ENCODE measurements at places on chromosomes 7 and 10. TPM values are rescaled to one million over a fixed set of nuclear protein-coding genes. Genes with fewer than 3 reads are reported as not detected.

DNA sequence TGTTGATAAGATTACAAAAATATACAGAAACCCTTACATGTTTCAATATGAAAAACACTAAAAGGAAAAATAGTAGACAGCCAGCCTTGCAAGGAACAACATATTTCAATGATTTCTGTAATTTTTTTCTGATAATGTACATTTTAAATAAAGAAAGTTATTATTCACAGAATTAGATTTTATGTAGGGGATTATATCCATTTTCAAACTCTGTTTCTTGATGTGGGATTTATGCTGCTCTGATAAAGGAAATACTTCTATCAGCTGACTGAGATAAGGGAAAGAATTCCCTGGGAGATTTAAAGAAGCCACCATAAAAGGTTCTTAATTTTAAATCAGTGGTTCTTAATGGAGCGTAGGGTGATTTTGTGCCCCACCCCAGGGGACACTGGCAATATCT is 180.4 kb downstream of the ADAM12 start:
- DNase-seq: no peak

GRCh38 chr10:17208476-17208875 is 7.0 kb upstream of the TRDMT1 start:
- no peak for DNase-seq

DNA sequence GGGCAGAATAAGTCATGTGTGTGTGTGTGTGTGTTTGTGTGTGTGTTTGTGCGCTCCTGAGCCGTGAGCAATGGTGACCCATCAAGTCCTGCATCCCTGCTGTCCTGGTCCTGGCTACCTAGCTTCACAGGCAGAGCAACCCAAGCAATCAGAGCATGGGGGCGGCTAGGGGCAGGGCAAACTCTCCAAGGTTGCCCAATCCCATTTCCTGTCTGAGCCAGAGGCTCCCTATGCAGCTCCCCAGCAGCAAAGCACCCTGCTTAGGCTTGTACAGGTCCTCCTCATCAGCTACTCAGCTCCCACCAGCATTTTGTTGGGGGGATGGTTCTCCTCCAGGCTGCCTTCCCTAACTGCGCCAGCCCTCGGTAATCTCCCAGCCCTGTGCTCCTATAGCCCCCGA is 31.1 kb upstream of the CRHR2 start:
- DNase-seq: no peak

DNA sequence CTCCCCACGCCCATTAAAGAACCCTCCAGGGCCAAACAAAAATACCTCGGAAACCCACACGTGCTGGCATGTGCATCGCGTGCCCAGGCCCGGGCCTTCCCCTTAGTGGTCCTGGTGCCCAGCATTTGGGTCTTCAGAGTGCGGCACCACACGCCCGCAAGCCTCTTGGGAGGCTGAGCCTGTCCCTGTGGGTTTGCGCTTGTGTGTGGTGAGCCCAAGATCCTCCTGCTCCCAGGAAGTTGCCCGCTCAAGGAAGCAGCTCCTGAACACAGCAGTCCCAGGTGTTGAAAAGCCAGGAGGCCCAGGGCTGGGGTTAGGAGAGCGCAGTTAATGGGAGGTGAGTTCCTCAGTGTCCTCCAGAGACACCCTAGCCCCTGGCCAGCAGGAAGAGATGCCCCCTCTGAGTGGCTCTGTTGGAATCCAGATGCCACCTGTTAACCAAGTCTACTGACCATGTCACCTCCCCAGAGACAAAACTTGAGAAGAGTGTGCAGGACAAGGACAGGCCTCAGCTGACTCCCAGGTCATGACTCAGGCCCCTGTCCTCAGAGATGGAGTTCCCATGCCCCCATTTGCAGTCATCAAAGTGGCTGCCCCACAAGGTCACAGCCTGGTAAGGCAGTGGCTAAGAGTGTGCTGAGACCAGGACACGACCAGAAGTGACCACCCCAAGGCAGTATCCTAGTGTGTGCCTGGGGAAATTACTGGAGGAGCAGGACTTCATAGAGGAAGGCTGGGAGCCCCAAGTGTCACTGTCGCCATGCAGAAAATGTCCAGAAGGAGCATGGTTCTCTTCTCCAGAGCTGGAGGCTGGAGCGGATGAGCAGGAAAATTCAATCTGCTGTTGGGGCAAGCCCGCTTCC is 5.2 kb downstream of the FZD9 start:
- no peak for DNase-seq

GRCh38 chr10:90960355-90960814 is 39.5 kb upstream of the ANKRD1 start:
- DNase-seq: no peak

DNA sequence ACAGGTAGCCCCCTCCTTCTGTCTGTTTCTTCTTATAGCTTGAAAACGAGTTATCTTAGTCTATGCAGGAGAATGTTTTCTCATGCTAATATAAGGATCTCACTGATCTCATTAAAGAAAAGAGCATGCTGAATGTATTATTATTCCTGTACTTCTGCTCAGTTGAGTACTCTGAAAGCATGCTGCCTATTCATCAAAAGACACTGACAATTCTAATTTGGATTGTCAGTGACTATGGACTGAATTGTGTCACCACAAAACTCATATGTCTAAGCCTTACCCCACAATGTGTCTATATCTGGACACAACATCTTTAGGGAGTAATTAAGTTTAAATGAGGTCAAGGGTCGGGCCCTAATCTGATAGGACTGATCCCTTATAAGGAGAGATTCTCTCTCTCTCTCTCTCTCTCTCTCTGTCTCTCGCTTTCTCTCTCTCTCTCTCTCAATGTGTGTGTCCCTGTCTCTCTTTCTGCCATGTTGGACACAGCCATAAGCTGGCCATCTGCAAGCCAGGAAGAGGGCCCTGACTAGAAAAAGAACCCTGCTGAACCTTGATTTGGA is 98.4 kb downstream of the GNAT3 start:
- DNase-seq: no peak

DNA sequence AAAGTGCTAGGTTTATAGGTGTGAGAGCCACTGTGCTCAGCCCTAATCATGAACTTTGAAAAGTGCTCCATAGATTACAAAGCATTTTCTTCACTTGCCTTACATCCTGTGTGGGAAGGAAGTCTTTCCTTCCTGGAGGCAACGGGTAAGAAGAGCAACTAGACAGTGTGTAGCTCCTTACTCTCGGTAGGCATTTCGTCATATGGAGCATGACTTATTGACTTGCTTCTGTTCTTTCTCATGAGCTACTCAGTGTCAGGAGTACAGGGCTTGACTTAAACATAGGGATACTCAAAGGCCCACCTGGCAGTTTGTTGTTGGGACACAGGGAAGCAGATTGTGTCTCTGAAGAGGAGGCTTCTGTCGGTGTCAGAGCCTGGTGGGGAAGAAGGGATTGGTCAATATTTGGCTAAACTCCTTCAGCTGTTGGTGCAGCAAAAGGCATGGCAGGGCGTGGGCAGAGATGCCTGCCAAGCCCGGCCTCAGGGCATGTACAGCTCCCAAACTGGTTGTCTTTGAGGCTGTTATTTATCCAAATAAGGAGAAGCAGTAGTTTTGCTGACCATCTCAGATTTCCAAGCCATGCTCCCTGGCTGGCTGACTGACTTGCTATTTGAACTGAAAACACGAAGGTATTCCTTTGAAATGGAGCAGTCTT is 248.9 kb downstream of the KIAA1217 start:
- DNase-seq: no peak

DNA sequence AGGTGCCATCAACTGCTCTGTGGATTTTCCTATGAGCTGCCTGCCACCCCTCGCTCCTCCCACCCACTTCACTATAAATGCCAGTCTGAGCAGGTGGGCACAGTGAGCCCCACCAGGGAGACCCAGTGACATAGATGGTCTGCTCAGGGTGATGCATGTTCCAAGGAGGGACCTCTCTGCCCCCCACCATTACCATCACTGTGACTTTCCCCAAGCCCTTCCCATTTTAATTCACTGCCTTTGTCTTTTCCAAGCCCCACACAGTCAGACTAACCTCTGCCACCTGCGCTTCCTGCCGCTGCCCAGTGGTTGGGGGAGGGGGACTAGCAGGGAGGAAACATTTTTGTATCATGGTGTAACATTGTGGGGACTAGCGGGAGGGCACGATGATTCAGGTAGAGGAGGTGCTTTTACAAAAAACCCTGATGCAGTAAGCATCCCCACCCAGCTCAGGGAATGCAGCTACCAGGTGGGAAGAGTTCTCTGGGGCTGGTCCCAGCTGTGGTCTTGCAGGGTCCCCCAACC is 24.6 kb downstream of the PRSS2 start:
- DNase-seq: no peak

DNA sequence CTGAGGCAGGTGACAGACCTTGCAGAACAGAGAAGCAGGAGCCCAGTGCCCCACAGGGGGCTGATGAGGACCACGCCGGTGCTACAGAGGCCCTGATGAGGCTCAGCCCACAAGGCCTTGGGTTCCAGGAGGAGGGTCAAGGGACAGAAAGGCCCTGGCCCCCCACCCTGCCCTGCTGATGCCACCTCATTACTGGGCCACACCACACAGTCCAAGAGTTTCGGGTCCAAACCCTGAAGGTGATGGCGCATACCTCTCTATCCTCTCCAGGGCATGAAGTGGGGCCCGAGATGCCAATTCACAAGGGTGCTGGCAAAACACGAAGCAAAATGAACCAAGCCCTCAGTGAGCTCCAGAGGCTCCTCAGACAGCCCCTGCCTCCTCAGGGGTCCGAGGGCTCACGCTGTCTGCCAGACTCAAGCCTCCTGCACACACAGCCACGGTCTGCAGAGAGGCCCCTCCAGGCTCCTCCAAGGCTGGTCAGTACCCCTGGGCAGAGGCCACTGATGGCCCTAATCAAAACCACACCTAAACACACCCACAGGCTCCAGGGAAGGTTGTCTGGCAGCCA is 32.3 kb downstream of the RASGEF1A start:
- DNase-seq: no peak

- no peak for DNase-seq
Measured at GRCh38 chr10:98469001-98469931, 22.5 kb upstream of the HPS1 start.

GRCh38 chr10:70678757-70679489 is 6.6 kb downstream of the ADAMTS14 start:
- DNase-seq: no peak

- no peak for DNase-seq
Measured at GRCh38 chr7:157830331-157830730, 493.5 kb downstream of the DNAJB6 start.

GRCh38 chr7:32879460-32879859 is 12.1 kb downstream of the KBTBD2 start:
- no peak for DNase-seq

Gene STEAP1B
- total RNA-seq: not detected

Gene UTF1
- not detected for total RNA-seq

Gene AKR1C4
- not detected for total RNA-seq

Gene ABCB1
- not detected for total RNA-seq

Gene TEX36
- total RNA-seq: not detected

Gene AKR1C3
- total RNA-seq: not detected

Gene STRIP2
- 0.15 TPM for total RNA-seq

Gene ICA1
- not detected for total RNA-seq

Gene BCL7B
- 50.9 TPM for total RNA-seq

Gene TFR2
- 4.2 TPM for total RNA-seq

Gene PODXL
- total RNA-seq: 1.5 TPM

Gene ERVW-1
- not detected for total RNA-seq

Gene SPDYE3
- total RNA-seq: not detected

Gene C10orf53
- total RNA-seq: not detected

Gene FBXL13
- total RNA-seq: 4.2 TPM

Gene TRIM50
- total RNA-seq: not detected

Gene CLCN1
- total RNA-seq: not detected

Gene SFTPA1
- not detected for total RNA-seq

Measured in Karpas-422 (cell line).